ENCODE measurements at places on chromosomes 12 and 14.

- DNase-seq: no peak
Measured at GRCh38 chr12:99914206-99914605, 70.5 kb downstream of the ANKS1B start.

DNA sequence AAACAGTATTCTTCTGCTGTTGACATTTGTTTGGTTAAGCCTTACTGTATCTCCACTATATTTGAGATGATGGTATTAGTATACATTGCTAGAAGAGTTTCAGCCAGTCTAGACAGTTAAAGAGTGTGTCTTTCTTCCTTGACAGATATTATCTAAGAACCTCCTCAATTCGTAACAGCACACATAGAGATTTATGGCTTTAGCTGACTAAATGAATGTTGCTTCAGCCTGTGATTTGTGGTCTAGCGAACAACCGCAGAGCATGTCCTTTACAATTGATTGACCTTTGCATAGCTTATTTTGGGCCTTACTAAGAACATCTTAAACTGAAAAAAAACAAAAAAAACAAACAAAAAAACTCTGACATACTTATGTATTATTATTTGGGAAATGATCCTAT lies 122.2 kb downstream of the DAAM1 start:
- no peak for DNase-seq

- DNase-seq: no peak
Measured at GRCh38 chr14:85205875-85206274, 324.1 kb upstream of the FLRT2 start.

GRCh38 chr14:38646391-38646790 lies 390.5 kb upstream of the CLEC14A start:
- no peak for DNase-seq

GRCh38 chr14:72401101-72401625 lies 468.9 kb downstream of the RGS6 start:
- no peak for DNase-seq

DNA sequence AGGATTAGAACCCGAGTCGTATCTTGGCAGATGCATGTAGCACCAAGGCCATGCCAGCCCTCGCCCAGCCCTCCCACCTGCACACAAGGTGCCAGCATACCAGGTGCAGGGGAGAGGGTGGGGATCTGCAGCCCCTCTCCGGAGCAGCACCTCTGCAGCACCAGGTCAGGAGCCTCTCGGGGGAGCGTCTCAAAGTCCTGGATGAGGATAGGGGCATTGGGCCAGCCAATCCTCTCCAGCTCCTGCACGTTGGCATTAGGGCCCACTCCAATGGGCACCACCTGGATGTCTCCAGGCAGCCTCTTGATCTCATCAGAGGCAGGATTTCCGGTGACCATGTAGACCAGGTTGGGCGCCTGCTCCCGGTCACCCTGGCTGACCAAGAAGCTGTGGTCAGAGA lies 73.2 kb upstream of the ANO2 start:
- DNase-seq: no peak

DNA sequence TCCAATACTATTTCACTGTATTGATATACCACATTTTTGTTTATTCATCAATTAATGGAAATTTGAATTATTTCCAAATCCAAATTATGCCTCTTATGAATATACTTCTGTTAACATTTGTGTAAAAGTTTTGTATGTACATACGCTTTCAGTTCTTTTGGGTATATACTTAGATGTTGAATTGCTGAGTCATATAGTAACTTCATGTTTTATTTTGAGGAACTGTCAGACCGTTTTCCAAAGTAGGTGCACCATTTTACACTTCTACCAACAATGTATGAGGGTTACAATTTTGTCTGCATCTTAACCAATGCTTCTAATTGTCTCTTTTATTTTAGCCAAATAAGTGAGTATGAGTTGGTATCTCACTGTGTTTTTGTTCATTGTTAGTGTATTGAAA lies 10.2 kb upstream of the CCER1 start:
- no peak for DNase-seq

DNA sequence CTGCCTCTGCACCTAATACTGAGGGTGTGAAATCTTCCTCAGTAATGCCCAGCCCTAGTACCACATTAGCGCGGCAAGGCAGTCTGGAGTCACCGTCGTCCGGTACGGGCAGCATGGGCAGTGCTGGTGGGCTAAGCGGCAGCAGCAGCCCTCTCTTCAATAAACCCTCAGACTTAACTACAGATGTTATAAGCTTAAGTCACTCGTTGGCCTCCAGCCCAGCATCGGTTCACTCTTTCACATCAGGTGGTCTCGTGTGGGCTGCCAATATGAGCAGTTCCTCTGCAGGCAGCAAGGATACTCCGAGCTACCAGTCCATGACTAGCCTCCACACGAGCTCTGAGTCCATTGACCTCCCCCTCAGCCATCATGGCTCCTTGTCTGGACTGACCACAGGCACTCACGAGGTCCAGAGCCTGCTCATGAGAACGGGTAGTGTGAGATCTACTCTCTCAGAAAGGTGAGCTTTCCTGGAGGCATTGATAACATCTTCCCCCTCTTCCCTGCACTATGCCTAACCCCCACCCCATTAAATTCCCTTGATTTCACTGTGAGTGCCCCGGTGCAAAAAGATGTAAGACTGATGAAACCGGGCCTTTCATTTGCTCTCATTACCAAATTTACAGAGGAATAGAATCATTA lies 291.4 kb downstream of the NAV3 start:
- DNase-seq: no peak

GRCh38 chr14:85002846-85003245 lies 527.1 kb upstream of the FLRT2 start:
- DNase-seq: no peak

DNA sequence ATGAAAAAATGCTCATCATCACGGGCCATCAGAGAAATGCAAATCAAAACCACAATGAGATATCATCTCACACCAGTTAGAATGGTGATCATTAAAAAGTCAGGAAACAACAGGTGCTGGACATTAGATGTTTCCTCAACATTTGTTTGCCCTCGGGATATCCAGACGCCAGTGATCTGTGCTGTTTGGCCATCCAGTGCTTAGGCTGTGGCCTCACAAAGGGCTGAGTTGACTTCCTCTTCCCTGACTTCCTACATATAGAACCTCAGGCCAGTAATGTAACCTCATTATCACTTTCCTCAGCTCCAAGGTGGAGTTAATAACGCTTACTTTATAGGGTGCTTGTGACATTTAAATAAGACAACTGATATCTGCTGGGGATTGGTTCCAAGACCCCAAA lies 51.8 kb downstream of the SLC15A5 start:
- no peak for DNase-seq

- DNase-seq: no peak
Measured at GRCh38 chr14:55446833-55447232, 6.4 kb upstream of the TBPL2 start.

- DNase-seq: no peak
Measured at GRCh38 chr12:6052206-6052939, 72.1 kb downstream of the VWF start.

DNA sequence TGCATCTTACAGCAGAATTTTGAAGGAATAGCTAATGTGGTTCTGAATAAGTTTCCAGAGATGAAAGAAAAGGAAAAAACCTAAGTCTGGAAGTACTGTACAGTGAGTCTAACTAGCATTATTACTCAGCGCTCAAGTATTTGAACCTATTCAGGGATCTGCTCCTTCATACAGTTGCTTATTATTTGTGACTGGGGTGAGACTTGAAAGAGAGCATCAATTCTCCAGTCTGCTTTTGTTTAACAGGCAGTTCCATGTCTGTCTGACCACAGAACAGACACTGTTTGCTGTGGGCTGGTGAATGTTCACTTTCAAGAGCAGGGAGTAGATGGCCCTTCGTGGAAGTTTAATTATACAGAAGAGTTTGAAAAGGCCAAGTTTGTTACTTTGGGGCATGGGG lies 9.3 kb downstream of the ETV6 start:
- no peak for DNase-seq

DNA sequence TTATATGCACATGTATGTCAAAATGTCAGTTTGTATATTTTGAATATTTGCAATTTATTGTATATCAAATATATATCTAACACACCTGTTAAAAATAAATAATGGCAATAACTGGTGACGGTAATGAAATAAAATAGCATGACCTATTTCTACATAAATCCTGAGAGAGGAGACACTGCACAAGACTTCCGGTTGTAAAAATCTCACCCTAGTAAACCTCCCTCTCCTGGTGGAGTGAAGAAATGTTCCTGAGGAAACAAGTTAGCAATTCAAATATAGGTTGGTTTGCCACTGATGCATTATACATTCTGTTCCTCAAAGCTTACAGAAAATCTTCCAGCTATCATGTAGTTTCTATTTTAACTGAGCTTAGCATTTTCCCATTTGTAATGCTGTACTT lies 166.1 kb upstream of the SYT10 start:
- DNase-seq: no peak

GRCh38 chr14:86935241-86935885 lies 1057.6 kb downstream of the GALC start:
- DNase-seq: no peak

DNA sequence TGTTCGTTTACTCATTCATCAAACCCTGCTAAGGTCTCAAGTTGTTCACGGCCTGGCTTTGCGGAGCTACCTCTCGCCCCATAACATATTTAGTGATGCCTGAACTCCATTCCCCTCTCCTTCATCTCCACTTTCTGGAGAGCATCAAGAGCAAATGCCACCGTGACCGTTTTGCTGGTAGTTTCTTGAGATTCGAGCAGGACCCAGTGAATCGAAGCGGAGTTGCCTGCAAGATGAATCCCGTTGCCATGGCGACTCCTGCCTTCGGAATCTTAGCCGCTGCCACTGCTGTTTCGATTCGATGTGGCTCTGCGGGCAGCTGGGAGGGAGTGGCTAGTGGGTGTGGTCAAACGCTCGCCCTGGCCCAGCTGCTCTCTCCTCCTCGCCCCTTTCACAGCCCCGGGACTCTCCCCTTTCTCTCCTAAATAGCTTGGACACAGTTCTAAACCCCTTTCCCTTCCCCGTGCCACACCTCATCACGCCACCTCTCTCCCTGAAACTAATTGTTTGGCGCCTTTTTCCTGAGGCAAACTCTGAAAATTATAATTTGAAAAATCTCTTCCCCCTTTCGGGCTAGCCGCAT lies 1.4 kb downstream of the DAAM1 start:
- DNase-seq: peak; percentile 89

DNA sequence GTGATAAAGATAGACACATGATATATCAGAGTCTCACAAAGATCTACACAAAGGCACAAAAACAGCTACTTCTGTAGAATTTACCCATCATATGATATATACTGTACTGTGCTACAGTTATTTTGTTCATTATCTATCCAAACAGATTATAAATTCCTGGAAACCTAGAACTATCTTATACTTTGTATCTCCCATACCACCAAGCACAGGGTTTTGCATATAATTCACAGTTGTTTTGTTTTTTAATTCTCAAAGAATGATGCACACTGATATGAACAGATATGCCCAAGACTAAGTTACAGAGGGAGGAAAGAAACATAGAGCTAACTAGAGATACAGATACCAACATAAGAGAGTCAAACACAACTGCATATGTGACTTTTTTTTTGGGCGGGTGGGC lies 3.4 kb downstream of the PRKAG1 start:
- no peak for DNase-seq

- no peak for DNase-seq
Measured at GRCh38 chr12:32988982-32989381, 92.4 kb upstream of the PKP2 start.

GRCh38 chr14:69928111-69928523 lies 48.9 kb downstream of the SMOC1 start:
- no peak for DNase-seq

- DNase-seq: no peak
Measured at GRCh38 chr12:43105426-43105981, 446.5 kb downstream of the ADAMTS20 start.

- DNase-seq: no peak
Measured at GRCh38 chr12:27176765-27177164, 67.3 kb upstream of the STK38L start.

GRCh38 chr12:18261273-18261672 lies at the start of gene PIK3C2G:
PIK3C2G (plus strand) TSS chr12:18261518; CDS start chr12:18282082, 20,564 bp downstream.
- no peak for DNase-seq

GRCh38 chr12:92304371-92305055 lies 158.9 kb upstream of the BTG1 start:
- no peak for DNase-seq

DNA sequence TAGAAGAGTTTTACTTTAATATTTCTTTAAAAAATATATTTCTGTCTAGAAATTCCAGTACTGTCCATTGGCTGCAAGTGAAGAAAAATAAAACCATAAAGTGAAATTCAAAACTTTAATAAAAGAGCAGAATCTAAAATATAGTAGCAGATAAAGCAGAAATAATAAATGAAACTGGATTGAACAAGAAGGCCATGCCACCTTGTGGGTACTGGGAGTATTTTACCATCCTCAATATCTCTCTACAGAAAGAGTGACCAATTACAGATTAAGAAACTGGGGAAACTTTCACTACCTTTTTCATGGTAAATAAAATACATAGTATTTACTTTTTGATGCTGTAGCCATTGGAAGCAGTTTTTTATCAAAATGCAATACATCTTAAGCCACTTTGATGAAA lies 220.5 kb downstream of the BCAT1 start:
- DNase-seq: no peak

DNA sequence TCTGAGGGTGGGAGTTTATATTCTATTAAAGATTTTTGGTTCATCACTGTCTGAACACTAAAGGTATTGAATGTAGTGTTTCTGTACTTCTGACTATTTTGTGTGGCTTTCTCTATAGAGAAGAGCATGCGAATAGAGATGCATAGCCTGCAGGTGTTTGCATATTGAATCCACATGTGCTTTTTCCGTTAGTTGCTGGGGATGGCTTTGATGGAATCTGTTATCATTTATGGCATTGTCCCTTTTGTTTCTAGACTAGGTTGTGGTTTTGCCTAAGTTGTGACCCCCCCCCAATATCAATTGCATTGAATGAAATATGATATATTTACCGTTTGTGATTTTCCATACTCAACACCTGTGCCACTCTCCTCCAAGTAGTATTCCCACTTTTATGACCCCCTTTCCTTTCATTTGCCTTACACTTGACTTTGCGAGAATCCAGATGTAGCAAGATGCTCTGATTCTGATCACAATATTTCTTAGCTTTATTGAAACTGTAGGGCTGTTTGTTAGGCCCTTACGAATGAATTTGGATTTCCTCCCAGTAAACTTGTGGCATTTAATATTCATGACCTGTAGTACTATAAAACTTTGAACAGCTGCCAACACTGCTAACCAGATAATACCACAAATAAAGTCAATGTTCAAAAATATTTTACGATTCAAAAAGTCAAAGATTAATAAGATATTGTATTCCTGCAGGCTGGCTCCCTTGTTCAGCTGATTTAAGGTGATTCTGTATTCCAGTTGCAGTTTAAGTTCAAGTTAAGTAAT lies 176.4 kb downstream of the TMTC2 start:
- no peak for DNase-seq

GRCh38 chr12:131607658-131608447 lies 103.0 kb upstream of the SFSWAP start:
- DNase-seq: no peak

- DNase-seq: peak; percentile 44
Measured at GRCh38 chr12:6347367-6348338, 5.8 kb upstream of the TNFRSF1A start.

- DNase-seq: no peak
Measured at GRCh38 chr14:97056086-97056485, 258.9 kb downstream of the VRK1 start.

- peak; percentile 60 for DNase-seq
Measured at GRCh38 chr14:50362764-50363713, 33.6 kb downstream of the CDKL1 start.

GRCh38 chr12:121668750-121669520 lies 519 bp downstream of the MORN3 start:
- DNase-seq: peak; percentile 77
